ENCODE measurements at places on chromosomes 13 and 19.

DNA sequence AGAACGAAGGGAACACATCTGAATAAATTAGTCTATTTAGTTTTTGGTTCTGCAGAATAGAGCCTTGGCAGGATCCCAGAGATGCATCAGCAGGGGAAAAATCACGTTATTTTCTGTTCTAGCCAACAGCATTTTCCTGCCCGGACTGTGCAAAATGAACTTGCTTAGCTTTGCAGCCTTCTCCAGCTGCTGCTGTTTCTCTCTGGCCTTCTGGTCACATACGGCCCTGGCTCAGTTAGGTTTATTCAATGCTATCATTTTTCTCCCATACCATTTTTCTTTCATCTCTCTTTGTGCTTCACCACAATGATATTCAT is 110.4 kb upstream of the KL start:
- no peak for DNase-seq

DNA sequence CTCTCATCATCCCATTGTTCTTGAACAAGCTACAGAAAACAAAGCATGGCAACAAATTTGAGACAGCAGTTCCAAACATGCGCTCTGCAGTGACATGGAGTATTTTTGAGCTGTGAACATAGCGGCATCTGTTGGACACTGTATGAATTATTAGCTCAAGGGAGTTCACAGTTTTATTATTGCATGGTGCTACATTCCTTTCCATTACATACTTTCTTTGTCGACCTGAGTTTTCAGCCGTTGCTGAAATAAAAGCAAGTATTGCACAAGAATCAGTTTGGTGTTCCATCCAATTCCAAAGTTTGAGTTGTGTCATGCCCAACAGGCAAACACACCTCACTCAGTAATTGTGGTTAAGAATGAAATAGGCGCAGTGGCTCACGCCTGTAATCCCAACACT is 30.1 kb upstream of the METTL21C start:
- no peak for DNase-seq

- DNase-seq: no peak
Observed at GRCh38 chr19:3981373-3981735, 3.9 kb downstream of the EEF2 start.

- no peak for DNase-seq
Observed at GRCh38 chr13:77497350-77497749, 38.2 kb upstream of the SCEL start.

DNA sequence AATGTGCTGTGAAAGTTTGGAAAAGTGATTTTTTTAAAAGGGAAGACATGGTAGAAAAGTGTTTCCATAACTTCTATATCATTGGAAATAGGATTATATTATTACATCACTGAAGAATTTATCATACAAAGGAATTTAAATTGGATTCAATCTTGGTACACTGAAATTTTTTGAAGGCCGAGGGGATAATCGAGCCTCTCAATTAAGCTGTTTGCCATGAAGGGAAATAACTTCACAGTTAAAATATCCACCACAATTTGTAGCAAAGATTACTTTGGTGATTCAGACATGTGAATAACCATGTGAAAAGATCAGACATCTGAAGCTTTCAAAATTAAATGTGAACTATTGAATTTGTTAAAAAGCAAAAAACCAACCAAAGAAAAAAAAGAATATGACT is 215.3 kb downstream of the KLF5 start:
- no peak for DNase-seq

DNA sequence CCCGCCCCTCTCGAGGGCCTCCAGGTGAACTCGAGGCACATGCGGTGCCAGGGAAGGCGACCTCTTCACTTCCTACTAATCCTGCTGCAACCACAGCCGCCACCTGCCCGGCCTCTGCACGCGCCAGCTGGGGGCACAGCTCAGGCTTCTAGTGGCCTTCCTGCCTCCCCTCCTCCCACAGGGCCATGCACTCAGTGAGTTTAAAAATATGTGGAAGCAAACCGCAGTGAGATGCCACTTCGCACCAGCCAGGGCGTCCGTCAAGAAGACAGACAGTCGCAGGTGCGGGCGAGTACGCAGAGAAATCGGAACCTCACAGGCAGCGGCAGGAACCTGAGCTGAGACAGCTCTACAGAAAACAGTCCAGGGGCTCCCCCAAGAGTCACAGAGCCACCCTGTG is 10.4 kb downstream of the LMNB2 start:
- DNase-seq: no peak

- no peak for DNase-seq
Observed at GRCh38 chr19:18089726-18090125, 3.0 kb upstream of the IL12RB1 start.

Measured in activated CD4-positive, alpha-beta T cell treated with anti-CD3 and anti-CD28 coated beads for 4 hours (primary cell).